ENCODE measurements at places on chromosomes 2 and 18.
A peak's percentile ranks its signal among the peaks of the same experiment; 100 is the strongest.

DNA sequence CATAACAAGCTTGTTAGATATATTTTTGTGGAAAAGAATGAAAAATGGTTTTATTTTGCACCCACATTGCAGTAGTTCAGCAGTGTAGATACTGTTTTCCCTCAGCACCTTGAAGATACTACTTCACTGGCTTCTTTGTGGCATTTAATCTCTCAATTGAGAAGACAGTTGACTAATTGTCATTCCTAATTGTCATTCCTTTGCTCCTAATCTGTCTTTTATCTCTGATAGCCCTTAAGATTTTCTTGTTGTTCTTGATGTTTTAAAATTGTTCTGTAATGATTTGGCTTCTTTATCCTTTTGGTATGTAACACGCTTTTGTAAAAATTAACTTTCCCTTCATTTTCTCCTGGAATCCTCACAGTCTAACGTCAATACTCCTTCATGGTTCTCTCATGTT is 38.0 kb upstream of the CCNYL1 start:
- DNase-seq: no peak

DNA sequence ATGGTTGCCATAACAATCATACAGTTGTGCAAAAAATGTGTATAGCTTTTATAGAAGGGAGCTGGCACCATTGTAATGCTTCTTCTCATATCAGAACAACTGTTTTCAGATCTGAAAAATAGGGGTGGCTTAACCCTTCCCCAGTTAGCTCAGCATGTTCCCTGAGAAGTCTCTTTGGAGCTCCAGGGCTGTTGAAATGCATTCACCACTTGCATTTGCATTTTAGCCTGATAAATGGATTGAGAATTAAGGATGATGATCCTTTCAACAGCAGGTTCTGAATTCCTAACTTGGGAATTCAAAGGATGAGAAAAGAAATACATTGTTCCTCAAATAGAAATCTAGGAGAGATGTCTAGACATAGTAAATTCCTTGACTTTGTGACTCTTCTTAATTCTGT is 181.7 kb upstream of the ALPP start:
- no peak for DNase-seq

DNA sequence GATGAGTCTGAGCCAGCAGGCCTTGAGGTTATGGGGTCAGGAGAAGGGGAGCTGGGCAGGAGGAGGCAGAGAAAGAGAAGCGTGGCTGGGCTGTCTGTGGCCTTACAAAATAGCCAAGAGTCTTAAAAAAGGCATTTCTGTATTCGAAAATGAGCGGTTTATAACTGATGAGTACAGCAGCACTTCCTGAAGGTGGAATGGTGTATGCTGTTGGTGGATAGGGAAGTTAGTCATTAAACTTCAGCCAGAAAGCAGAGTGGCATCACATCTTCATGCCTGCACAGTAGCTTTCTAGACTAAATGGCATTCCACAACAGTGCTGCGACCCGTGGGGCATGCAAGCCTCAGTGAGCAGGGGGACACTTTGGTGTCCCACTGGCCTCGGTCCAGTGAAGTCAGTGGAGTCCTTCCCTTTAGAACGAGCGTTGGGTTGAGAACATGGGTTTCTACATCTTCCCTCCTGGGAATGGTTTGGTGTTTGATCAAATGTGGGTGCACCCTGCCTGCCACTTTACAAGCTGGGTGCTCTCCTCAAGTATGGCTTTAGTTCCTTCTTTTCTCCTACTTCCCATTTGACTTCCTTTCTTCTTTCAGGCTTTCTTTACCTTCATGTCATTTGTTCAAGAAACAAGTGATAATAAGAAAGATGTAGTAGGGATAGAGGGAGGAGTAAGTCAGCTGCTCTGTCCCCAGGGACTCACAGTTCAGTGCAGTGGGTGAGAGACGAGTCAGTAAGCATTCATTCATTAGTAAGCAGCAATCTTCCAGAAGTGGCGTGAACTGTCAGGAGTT is 96.3 kb downstream of the ARMC9 start:
- no peak for DNase-seq

GRCh38 chr2:196677404-196677803 is 37.9 kb downstream of the CCDC150 start:
- DNase-seq: no peak

DNA sequence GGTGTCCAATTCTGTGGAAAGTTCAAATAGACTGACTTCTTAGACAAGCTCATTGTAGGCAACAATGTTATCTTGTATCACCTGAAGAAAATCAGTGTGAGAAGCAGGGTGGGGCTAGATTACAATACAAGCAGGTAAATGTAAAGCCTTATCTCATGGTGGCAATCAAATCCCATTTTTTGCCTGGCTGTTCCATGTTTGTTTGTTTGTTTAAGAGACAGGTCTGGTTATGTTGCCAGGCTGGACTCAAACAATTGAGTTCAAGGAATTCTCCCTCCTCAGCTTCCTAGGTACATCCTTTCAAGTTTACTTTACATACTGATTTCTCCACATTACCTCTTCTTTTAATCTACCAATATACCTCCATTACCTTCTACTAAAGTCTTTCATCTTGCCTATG is 464.6 kb downstream of the LRP1B start:
- no peak for DNase-seq

DNA sequence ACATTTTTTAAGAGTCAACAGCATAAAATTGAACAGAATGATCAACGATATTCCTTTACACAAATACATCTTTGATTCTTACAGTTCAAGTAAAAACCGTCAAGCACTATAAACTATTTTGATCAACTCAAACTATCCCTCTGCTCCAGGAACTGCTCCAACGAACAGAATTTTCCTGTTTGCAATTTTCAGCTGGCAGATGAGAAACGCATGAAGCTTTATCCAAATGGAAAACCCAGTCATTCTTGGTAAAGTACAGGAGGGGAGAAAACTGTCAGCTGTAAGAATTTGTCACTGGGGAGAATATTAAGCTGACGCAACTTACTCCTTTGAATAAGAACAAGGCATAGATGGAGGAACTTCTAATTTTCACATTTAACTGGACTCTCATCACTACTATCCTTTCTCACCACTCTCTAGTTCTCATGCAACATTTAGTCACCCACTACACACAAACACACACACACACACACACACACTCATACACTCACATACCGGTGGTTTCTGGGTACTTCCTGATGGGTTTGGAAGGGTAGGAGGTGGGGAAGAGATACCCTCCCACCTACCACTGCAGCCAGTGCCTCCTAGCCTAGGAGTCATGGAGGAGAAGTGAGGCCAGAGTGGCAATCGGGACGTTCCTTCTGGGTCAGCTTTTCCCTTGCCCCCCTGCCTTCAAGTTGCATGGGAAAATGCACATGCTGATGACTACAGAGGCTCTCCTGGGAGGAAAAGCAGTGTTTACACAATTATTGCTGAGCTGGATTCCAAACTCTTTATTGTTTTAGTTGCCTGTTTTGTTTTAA is 54.0 kb upstream of the SPATS2L start:
- no peak for DNase-seq

GRCh38 chr2:12412898-12413305 is 303.8 kb upstream of the TRIB2 start:
- DNase-seq: peak; percentile 5

DNA sequence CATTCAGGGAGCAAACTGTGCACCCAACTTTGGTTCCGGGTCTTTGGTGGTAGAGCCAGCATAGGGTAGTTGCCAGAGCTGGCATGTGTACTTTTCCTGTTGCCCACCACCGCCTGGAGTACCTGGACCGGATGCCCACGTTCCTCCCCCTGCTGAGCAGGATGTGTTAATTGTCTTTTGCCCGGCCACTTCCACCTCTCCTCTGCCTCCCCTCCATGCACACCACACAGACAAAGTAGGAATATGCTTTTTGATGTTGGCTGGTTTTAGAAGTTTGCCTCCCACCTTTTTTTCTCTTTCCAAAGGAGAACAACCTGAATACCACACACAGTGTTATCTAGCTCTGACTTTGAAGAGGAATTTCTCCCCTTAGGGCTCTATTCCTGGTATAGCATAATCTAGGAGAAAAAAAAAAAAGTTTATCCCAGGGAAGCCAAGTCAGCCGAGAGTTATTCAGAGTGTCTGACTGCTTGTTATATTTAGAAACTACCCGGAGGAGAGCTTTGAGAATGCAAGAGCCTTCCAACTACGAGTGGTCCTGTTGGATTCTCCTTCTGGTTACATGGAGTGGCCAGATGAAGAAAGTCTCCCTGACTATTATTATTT is 111.9 kb downstream of the SETBP1 start:
- DNase-seq: no peak

DNA sequence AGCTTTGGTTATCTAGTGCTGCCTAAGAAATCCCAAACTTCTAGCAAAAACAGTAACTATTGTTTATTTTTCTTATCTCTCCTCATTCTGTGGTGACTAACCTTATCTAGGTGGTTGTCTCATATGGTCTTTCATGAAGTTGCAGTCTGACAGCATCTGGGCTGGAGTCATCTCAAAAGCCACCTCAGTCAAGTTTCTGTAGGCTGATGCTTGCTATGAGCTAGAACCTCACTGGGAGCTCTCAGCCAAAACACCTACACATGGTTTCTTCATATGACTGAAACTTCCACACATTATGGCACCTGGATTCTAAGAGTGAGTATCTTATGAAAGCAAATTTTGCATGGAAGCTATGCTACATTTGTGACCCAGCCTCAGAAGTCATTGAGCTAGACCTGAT is 596.4 kb upstream of the VRK2 start:
- DNase-seq: no peak

DNA sequence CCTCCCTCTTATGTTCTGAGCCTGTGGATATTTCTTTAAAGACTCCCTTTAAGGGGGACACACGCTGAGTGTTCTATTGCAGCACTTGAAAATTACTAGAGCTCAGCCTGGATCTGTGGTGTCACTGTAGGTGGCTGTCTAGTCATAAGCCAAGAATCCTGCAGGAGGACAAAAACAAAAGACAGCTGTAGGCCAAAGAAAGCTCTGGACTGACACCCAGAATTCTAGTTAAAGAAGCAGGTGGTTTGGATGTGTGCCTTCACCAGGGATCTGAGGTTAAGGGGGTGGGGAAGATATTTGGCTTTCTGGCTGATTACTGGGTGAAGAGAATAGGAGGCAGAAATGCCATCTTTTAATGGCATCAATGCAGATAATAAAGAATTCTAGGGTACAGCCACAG is 842.5 kb upstream of the NXPH2 start:
- DNase-seq: no peak

DNA sequence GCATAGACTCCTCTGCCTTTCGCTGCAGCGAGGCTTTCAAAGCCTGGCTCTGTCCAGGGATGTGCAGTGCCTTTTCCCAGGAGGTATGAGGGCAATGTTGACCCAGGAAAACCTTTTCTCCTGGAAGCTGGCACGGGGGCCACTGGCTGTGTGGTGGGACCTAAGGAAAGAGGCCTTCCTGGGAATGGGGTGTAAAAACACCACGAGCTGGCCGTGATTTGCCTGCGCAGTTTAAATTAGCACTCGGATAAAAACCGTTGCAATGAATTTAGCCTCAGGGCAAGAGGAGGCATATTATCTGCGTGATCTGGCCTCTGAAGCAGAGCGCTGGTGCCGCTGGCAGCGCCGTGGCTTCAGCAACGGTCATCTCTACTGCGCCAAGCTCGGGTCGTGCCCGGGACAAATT is 3.0 kb downstream of the OSR1 start:
- DNase-seq: no peak

DNA sequence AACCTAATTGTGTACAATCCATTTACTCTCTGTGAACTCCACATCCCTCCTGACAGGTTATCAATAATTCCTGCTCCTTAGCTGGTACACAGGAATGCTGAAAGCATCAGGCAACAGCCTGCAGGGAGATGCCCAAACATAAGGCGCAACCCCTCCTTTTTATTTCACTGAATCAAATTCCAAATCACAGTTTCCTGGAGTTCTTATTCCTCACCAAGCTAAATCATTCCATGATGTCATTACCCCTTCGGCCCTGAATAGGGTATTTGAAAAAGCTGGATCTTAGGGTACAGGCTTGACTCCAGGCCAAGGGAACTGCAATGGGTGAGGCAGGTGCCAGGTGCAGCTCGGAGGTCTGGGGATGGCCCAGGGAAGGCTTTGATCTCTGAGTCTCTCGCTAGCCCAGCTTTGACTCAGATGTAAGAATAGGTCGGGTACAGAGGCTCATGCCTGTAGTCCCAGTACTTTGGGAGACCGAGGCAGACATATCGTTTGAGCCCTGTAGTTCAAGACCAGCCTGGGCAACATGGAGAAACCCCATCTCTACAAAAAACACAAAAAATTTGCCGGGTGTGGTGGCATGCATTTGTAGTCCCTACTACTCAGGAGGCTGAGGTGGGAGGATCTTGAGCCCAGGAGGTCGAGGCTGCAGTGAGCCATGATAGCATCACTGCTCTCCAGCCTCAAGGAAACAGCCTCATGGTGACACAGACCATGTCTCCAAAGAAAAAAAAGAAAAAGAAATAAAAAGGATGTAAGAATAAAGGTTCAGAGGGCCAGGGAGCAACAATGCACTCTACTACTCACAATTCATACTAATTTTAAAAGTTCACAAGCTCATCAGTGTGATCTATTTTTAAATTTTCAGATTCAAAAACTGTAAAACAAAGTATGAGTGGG is 6.8 kb downstream of the FHL2 start:
- no peak for DNase-seq

DNA sequence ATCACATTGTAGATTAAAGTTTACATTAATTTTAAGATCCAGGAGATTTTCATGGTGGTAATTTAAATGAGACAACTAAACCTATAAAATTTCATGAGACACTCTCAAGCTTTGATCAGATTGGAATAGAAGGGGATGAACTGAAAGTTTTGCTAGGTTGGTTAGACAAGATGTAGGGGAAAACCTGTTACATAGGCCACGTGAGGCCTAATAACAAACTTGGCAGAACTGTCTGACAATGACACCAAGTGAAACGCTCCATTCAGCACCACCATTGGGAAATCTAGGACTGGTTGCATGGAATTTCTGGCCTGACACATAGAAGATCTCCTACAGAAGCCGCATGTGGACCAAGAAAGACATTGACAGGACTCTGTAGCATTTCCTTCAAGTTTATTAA is 87.8 kb upstream of the SLC39A10 start:
- DNase-seq: no peak

- DNase-seq: no peak
Measured at GRCh38 chr18:80104364-80104779, 4.7 kb upstream of the ADNP2 start.

DNA sequence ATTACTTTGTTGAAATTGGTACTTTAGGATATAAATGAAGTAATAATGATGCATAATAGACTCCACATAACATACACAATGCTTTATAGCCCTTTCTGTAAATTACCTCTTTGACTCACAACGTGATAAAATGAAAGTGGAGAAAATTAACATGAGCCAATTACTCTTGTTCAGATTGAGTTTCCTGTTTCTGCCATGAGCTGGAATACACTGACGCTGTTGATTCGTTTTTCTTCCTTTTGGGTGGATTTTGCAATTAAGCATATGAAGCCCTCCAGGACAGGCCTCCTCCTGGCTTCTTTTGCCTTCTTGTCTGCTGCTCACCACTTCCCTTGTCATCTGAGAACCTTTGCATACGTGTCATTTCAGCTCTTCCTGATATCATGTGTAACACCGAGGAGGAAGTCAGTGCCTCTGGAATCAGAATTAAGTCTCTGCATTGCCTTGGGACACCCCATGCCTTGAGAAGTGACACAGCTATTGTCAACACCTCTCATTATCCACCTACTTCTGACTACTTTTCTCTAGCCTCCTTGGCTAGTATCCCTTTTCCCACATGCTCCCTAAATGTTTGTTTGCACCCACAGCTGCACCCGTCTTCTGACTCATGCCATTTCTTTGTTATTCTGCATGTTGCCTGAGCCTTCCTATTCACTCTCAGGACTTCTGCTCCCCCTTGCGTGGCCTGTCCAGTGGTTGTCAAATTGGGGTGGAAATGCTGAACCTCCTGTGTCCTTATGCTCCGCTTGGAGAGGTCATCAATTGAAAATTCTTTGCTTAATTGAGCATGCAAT is 134.1 kb downstream of the FMNL2 start:
- DNase-seq: no peak
